ENCODE measurements at places on chromosomes 2 and 18.
A peak's percentile ranks its signal among the peaks of the same experiment; 100 is the strongest.

GRCh38 chr2:231104115-231104713 lies 20.6 kb downstream of the HTR2B start:
- DNase-seq = peak; percentile 75

DNA sequence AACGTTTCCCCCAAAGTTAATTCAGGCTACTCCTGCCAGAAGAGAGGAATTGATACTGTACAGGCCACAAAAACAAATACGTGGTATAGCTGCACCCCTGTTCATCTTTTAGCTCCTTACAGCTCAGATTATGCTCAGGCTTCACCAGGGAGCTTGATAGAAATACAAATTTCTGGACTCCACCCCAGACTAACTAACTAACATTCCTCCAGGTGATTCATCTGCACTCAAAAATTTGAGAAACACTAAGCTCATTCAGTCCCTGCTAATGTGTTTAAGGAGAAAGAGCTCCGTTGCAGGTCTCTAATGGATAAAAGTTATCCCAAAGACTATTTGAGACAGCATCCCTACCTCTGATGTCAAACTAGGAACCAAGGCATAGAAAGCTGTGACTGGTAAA lies 36.8 kb upstream of the UNC80 start:
- DNase-seq = no peak

GRCh38 chr2:217393585-217394032 lies 533.7 kb upstream of the TNP1 start:
- no peak for DNase-seq

GRCh38 chr2:160368988-160369930 lies 124.3 kb downstream of the RBMS1 start:
- DNase-seq = no peak

GRCh38 chr2:58099096-58099769 lies 52.6 kb downstream of the VRK2 start:
- no peak for DNase-seq

GRCh38 chr2:75574106-75574505 lies 13.4 kb upstream of the EVA1A start:
- no peak for DNase-seq

DNA sequence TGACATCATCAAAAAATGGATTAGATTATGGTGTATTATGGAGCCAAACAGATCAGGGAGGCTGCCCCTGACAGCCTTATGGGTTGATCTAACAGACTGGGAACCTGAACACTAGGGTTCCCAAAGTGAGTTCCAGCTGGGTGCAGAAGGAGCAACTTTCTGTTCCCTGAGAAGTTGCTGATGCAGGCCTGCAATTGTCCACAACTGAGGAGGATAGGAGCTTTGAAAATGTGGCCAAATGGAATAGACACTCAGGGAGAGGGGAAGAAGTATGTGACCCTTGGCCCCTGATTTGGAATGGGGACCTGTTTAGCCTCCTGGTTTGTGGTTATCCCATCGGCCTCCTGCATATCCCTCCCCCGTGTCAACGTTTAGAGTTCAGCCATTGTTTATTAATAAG lies 262.2 kb upstream of the SKOR2 start:
- no peak for DNase-seq

- DNase-seq = no peak
Measured at GRCh38 chr2:165349181-165349580, 110.0 kb downstream of the SCN2A start.

DNA sequence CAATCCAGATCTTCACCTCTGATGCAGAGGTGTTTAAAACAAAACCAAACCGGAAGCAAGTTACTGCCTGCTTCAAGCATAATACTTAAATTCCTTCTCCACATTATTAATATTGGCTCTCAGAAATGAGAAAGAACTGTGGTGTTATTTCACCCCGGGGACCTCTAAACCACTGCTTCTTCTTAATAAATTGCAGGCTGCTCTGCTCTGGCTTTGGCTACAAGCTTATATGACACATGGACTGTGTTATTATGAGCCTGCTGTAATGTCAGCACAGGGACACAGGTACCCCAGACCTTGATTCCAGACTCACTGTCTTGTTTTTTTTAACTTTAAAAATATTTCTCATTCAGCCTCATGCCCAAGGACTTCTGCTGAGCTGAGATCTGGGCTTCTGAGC lies 45.1 kb downstream of the ST6GAL2 start:
- no peak for DNase-seq

- no peak for DNase-seq
Measured at GRCh38 chr2:157684940-157685466, 56.3 kb upstream of the ACVR1C start.

- DNase-seq = no peak
Measured at GRCh38 chr2:223108351-223109050, 56.5 kb downstream of the KCNE4 start.

GRCh38 chr2:144693179-144693578 lies 173.3 kb upstream of the ZEB2 start:
- DNase-seq = no peak

GRCh38 chr2:240586919-240587800 lies 626 bp downstream of the CAPN10 start:
- DNase-seq = no peak

GRCh38 chr18:42164556-42164955 lies 209.5 kb downstream of the PIK3C3 start:
- DNase-seq = no peak

DNA sequence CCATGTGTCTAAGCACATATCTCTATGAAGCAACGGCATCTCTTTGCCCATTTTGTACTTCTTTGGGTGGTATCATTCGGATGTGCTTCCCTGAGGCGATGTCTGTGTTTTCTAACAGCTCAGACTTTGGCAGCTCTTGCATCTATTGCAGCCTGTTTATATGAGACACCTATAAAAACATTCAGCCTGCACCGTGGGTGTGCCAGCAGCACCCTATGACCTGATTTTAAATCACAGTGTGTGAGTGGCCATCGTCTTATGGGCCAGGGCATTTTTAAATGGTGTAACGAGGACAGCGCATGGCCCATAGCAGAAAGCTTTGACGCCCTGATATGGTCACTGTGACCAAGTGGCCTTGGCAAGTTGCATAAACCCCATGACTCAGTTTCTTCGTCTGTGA lies 12.9 kb downstream of the NPAS2 start:
- no peak for DNase-seq

DNA sequence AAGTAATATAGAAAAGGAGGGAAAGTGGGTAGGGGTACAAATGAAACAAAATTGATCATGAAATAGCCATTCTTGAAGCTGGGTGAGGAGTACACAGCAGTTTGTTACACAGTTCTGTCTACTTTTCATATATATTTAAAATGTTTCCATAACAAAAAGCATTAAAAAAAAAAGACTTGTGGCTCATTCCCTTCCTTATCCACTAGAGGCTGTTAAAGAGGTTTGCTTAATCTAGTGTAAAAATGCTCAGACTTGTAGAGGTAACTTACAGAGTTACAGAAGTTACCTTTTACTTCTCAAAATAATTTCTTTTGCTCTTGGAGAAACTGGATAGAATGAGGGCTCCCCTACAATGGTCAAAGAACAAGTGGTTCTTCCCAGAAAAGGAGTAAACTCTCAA lies 8.1 kb upstream of the WIPF1 start:
- no peak for DNase-seq

DNA sequence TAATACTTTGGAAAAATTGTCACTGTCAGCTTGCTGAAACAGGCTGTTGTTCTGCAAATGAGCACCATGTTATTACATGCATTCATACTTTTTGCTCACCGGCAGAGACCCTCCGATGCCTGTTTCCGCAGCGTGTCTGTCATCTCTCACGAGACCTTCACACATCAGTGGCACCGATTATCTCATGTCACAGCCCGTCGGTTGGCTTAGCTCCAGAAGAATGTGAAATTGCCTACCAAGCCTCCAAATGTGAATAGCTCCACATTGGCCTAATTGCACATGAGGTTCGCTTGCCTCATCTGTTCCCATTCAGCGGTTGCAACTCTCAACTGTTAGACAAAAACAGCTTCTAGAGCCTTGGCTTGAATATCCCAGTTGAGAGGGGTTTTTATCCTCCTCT lies 233.0 kb downstream of the ACTR3 start:
- DNase-seq = no peak

- peak; percentile 55 for DNase-seq
Measured at GRCh38 chr2:10331702-10332401, 29.1 kb downstream of the HPCAL1 start.

DNA sequence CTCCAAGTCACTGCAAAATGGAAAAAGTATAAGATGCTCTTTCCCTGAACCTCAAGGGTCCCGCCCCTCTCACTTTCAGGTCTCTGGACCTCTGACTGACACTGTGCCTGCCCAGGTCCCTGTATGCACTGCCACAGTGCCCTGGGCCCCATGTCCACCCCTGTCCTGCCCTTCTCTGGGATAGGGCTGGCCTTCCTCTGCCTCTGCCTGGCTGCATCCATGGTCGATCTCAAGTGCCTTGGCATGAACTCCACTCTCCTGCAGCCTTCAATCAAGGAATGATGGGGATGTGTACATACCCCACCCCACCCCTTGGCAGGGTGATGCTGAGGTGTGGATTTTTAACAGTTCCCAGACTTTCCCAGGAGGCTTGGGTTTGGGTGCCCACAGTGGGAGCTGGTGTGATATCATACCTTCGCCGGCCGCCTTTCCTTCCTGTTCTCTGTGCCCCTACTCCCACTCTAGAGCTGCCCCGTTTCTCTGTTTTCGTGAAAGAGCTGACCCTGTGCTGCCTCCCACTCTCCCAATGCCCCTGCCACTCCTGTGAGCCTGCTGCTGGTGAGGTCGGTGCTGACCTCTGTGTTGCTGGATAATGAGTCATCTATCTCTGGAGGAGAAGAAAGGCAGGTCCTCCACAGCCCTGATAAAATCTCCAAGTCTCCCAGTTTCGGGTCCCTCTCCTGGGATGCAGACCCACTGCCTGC lies 18.9 kb downstream of the PTPN18 start:
- DNase-seq = no peak

DNA sequence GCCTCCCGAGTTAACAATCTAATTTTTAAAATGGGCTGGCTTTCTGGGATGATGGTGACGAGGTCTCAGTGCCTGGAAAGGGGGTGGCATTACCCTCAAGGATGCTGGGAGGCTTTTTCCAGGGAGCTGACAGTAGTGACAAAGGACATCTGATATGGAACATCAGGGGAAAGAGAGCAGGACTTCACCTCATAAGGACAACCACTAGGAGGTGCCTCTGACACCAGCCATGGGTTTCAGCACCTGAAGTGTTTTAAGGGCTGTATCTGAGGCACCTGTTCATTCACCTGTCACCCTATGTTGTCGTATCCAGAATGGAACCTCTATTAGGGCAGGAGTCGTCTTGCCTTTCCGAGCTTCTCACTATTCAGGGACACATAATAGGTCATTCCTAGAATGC lies 10.8 kb downstream of the IL36B start:
- DNase-seq = no peak

GRCh38 chr2:43086451-43087221 lies 139.8 kb downstream of the ZFP36L2 start:
- peak; percentile 64 for DNase-seq

DNA sequence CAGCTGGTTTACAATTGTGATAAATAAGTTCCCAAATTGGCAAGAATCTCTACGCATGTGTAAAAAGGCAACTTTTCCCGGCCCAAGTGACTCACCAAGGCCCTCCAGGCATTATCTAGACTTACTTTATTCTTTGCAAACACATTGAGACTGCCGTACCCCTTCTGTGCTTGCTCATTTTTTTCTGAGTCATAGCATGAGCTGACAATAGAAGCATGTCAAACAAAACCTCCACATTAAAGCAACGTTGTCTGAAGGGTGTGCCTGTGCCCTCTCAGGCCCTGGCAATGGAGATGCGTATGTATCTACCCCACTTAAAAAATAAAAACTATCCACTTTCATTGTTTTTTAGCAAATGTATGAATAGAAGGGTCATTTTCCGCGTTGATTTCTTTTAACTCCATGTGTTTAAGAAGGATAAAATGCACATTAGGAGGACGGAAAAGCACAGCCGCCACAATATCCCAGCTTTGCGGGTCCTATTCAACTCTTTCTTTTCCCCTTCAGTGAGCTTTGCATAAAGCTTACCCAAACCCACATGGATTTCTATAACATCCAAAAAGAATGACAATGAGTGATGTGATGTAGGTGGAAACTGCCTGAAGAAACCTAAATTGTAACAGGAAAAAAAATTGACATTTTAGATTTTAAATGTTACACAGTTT lies 298.2 kb downstream of the CDCA7 start:
- no peak for DNase-seq

DNA sequence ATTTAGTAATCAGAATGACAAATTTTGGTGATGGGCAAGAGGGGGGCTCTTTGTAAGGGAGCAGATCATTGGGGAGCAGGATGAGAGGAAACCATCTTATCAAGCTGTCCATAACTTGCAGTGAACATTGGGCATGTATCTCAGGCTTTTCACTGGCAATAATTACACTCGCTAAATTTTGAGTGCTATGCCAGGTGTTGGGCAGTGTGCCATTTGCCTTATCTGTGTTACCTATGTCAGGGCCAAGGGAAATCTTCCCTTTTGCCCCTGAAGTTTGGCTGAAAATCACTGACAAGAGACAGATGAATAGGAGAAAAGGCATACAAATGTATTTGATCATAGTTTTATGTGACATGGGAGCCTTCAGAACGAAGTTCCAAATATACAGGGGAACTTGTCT lies 39.0 kb downstream of the NOSTRIN start:
- DNase-seq = no peak

- no peak for DNase-seq
Measured at GRCh38 chr2:240400371-240401161, 34.9 kb upstream of the GPC1 start.

DNA sequence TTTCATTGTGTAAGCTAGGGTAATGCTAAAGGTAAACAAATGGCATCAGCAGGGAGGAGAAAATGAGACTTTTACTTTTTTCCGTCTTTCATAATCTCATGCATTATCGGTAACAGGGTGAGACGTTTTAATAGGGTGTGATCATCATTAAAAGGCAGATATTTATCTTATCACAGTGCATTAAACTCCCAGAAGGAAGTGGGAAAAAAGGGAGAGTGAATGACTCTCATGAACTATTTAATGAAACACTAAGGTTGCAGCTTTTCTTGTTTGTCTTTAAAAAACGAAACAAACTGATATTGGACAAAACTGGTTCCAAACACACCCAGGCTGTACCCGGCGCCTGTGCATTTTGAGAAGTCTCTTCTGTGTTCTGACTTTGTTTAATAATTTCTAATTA lies 1936.8 kb upstream of the PIK3C3 start:
- DNase-seq = no peak

GRCh38 chr2:42795841-42796301 lies 3.5 kb upstream of the HAAO start:
- DNase-seq = no peak

GRCh38 chr2:221874444-221874843 lies 302.3 kb upstream of the EPHA4 start:
- no peak for DNase-seq

GRCh38 chr18:57841568-57841967 lies 38.5 kb upstream of the ATP8B1 start:
- no peak for DNase-seq

GRCh38 chr18:68841301-68841700 lies 43.4 kb downstream of the CCDC102B start:
- no peak for DNase-seq

GRCh38 chr2:126717928-126718327 lies 62.0 kb downstream of the GYPC start:
- no peak for DNase-seq

All from pons (tissue), 1 donor.